ENCODE measurements at places on chromosomes 13 and 19. TPM values are rescaled to one million over a fixed set of nuclear protein-coding genes. Genes with fewer than 3 reads are reported as not detected.

Gene ZNF563
- 2.3 TPM for polyA plus RNA-seq

Gene ANKRD24
- 0.10 TPM for polyA plus RNA-seq

Gene IGSF23
- 0.37 TPM for polyA plus RNA-seq

Gene CEACAM21
- polyA plus RNA-seq: not detected

Gene CEACAM6
- not detected for polyA plus RNA-seq

Gene IGFL4
- not detected for polyA plus RNA-seq

Gene F2RL3
- polyA plus RNA-seq: not detected

Gene GRK1
- polyA plus RNA-seq: not detected

Gene CABP5
- polyA plus RNA-seq: not detected

Gene FREM2
- not detected for polyA plus RNA-seq

Gene FGF22
- not detected for polyA plus RNA-seq

All from AG04450 (cell line).